ENCODE measurements at places on chromosomes 7 and 10.
A peak's percentile ranks its signal among the peaks of the same experiment; 100 is the strongest.

DNA sequence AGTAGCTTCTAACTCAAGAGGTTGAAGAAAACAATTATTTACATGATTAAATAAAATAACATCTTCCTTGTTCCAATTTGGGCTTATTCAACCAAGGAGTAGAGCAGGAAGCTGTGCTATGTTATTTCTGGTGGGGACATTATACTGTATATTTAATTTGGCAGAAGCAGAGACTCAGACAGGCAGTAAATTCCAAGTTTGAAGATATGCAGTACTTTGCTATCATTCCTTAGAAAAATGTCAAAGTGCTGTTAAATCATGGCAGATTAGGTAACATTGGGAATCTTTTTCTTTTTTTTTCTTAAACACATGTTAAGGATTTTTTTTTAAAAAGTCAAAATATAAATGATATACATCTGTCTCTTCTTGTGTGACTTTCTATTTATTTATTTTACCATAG, 190.1 kb downstream of the SUGCT start:
- no peak for DNase-seq

GRCh38 chr10:29946953-29947700, 112.3 kb downstream of the JCAD start:
- DNase-seq, result no peak

DNA sequence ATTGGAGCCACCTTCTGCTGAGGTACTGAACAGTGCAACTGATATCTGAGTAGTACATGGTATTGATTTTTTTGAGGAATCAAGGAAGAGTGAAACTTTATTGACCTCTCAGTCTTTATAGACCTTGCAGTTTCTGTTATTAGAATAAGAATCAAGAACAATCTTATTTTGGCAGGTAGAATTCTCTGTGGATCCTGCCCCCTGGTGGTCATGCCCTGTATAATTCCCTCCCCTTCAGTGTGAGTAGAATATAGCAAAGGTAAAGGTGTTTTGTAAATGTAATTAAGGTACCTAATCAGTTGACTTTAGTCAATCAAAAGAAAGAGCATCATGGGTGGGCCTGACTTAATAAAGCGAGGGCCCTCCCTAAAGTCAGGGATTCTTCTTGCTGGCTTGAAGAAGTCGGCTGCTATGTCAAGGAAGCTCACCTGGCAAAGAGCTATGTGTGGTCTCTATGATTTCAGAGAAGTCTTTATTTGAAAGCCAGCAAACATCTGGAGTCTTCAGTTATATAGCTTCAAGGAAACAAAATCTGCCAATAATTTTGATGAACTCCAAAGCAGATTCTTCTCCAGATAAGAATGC, 142.8 kb downstream of the LSM5 start:
- DNase-seq, result peak; percentile 13

DNA sequence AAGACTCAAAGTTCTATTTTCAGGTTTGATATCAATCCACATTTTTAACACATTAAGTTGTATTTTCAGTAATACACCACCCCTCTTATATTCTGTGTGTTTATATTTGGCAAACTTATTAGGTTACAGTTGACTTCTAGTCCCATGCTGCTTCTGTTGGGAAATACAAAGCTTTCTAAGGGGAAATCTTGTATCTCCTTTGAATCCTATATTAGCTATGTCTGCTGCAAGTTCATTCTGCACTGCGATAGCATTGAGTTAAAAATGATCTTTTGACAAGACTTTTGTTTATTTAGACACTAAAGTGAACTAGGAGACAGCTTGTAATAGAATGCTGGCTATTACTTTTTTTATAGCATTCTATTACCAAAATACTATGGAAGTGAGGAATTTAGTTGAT, 625.1 kb upstream of the ANKRD30A start:
- no peak for DNase-seq

DNA sequence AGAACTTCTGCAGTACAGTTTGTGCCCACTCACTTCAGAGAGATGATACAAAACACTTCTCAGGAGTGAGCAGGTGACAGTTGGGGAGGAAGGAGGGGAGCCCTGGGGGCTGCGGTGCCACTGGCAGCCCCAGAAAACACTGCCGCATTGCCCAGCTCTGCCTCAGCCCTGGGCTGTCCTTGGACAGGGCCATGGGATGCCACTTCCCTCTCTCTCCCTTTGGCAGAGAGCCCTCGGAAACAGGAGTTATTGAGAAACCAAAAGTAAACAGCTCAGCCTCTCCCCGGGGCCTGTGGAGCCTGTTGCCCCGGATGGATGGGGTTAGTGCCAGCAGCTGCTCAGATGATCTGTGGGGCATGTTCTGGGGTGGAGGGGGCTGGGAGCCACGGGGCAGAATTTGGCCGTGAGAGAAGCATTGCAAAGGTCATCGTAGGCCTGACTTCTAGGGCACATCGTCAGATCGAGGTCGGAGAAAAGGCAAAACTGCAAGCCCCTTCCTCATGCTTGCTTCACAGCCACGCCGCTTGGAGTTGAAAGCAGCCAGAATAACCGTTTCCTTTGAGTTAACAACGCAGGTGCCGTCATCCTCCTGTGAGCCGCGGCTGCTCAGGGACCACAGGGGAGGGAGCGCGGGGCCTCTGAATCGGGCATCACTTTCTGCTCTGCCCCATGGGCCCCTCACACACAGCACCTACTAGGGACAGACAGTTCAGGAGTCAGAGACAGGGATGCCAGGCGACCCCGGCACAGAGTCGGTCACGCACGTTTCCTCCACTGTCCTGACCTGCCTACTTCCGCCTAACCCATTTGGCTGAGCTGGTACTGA, 256.4 kb downstream of the CAMK1D start:
- peak; percentile 81 for DNase-seq

GRCh38 chr7:85176197-85176596, 10.7 kb downstream of the SEMA3D start:
- no peak for DNase-seq

GRCh38 chr10:116312548-116312947, 11.7 kb upstream of the CCDC172 start:
- DNase-seq, result no peak

DNA sequence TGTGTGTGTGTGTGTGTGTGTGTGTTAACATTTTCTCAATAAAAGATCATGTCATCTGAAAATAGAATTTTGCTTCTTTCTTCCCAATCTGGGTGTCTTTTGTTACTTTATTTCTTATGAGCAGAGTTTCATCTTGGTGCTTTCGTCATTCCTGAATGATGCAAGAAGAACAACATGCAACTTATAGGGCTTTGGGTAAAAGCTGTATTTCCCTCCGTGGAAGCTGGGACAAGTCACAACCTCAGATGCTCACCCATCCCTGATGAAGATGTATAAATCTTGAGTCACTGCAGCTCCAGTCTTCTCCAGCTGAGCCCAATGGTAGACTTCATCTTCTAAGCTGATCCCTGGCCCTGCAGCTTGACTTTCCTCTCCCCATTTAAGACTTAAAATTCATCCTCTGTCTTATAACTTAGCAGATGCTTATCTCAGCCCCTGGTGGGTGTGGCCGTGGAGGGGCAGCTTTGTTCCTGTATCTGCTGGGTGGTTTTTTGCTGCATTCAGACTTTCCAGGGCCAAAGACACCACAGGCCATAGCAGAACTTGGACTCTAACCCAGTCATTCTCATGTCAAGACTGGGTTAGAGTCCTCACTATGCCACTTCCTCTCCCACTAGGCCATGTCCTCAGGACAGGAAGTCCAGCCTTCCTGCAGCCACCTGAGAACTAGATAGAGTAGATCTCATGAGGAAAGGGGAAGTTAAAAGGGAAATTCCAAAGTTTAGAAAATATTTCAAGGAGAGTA, 356.4 kb downstream of the TNS3 start:
- peak; percentile 46 for DNase-seq

- no peak for DNase-seq
Observed at GRCh38 chr7:124480036-124480820, 285.4 kb downstream of the GPR37 start.

DNA sequence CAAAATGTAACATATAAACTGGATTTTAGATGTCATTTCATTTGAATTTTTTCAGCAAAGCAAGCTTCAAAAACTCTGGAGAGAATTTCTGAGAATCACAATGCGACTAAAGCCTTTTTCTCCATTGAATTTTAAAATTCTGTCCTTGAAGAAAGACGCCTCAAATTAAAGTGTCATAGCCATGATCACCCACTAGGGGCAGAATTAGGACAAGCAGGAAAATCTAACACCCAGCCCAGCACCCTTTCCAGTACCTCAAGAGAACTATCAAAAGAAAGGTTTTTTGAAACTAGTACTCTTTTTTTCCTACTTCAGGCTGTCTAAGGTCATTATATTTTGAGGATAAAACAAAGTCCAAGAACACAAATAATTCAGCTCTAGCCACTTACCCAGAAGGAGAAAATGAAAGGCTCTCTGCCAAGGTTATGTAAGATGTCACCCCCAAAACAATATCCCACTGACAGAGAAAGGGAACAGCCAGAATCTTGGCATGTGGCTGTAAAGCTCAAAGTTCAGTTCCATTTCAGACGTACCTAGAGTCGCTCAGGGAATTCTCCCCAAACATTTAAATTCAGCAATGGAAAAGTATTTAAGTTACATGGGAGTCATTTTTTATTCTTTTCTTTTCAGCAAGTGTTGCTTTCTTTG, 299.4 kb downstream of the SNX13 start:
- peak; percentile 40 for DNase-seq

- peak; percentile 52 for DNase-seq
Observed at GRCh38 chr7:75924889-75925288, 9.9 kb downstream of the POR start.

- peak; percentile 53 for DNase-seq
Observed at GRCh38 chr10:6916601-6917000, 336.5 kb upstream of the PRKCQ start.

DNA sequence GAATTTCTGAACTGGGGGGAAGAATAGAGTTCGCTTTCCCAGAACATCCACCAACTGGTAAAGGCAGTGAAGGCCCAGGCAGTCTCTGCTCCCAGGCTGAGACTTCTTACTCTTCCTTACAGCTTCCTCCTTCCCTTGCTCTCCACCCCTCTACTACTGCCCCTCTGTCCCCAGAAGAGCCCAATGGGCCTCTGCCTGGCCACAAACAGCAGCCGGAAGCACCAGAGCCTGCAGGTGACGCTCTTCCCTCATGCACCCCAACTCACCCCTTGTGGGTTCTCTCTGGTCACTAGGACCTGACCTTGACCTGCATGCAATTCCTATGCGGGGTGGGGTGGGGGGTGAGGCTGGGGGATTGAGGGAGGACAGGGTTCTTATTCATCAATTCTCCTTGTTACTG, 16.5 kb downstream of the FAM131B start:
- no peak for DNase-seq

DNA sequence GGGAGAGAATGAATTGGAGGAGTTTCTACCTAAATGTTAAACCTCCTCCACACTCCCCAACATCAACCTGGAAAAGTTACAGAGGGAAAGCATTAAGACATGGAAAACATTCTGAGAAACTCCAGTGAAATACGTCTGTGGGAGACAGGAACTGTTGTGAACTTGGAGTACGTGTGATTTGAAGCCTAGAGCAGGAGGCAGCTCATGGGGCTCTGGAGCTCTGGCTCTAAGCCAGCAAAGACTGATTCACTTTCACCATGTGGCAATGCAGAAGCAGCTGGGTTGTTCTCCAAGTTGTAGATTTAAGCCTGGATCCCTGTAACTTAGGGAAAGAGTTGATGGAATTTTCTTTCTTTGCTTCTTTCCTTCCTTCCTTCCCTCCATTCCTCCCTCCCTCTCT, 503.2 kb downstream of the NRG3 start:
- DNase-seq, result no peak

DNA sequence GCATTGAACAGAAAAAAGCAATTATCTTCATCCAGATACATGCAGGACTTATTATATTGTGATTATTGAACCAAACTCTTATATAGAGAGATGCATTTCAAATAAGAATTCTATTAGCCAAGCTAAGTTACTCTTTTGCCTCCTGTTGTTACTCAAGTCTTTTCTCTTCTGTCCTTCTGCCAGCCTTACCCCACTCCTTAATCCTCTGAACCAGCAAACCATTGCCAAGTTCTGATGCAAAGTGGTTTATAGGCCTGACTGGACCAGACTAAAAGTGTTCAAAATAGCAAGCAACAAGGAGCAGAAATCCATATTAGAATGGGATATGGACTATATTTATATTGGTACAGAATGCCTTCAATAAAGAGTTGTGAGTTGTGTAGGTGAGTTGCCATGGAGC, 2.2 kb upstream of the SLC26A4 start:
- no peak for DNase-seq

- no peak for DNase-seq
Observed at GRCh38 chr7:94655848-94656657, at the start of gene SGCE. TSS of gene SGCE (minus strand) at chr7:94656133. CDS start at chr7:94656098, 35 bp downstream.

Data from inflammatory macrophage (primary cell).